ENCODE measurements at places on chromosomes 6 and 20.

DNA sequence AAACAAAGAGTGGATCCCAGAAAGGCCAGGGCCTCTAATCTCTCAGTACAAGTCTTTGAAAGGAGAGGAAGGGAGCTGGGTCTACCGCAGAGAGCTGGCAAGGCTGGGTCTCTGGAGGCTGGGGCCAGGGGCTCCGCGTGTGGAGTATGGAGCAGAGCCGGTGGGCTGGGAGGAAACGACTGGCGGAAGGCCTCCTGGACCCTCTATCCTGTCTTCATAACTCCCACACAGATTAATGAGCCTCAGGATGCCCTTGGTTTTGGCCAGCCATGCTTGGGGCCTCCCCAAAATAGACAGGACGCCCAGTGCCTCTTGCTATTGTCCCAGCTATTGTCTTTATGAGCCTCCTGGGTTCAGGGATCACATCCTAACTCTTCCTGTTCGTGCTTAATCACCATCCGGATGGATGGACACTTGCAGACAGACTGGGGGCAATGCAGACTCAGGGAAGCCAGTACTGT, 306.4 kb downstream of the DHX35 start:
- no peak for DNase-seq

GRCh38 chr6:143128681-143129015, 68.0 kb downstream of the AIG1 start:
- no peak for DNase-seq

DNA sequence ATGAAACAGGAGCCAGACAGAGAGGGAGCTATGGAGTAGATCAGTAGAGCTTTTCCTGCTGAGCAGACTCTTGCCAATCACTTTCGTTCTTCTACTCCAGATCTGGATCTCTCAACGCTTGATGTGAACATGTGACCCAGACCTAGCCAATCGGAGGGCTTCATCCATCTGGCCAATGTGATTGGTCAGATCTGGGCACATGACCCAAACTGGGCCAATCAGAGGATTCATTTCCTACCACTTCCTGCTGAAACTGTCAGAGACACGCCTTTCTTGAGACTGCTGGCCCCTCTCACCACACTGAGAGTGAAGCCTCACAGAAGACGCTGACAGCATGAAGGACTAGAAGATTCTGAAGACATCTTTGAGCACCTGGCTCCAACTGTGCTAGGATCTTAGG, 44.2 kb upstream of the ZMYND8 start:
- no peak for DNase-seq

DNA sequence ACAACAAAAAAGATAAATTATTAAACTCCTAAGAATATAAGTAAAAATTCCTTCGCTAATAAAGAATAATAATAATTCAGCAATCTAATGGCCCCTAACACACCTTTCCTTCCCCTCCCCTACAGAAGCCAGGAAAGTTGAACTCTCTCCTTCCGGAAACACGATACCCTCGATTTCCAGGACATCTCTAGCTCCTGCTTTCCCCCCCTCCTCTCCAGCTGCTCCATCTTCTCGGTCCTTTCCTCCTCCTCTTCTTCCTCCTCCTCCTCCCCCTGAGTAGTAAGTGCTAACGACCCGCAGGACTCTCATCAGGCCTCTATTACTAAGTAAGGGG, 603 bp downstream of the TASP1 start:
- DNase-seq, result peak; percentile 12

- DNase-seq, result no peak
These were observed 105.3 kb upstream of the TENT5A start for GRCh38 chr6:81857812-81858211.

DNA sequence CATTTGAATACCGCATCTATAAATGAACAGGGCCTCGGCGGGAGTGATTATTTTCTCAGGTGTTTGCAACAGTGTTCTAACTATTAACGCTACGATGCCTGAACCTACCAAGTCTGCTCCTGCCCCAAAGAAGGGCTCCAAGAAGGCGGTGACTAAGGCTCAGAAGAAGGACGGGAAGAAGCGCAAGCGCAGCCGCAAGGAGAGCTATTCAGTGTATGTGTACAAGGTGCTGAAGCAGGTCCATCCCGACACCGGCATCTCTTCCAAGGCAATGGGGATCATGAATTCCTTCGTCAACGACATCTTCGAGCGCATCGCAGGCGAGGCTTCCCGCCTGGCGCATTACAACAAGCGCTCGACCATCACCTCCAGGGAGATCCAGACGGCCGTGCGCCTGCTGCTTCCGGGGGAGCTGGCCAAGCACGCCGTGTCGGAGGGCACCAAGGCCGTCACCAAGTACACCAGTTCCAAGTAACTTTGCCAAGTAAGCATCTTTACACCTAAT, 70.9 kb downstream of the HFE start:
- no peak for DNase-seq

DNA sequence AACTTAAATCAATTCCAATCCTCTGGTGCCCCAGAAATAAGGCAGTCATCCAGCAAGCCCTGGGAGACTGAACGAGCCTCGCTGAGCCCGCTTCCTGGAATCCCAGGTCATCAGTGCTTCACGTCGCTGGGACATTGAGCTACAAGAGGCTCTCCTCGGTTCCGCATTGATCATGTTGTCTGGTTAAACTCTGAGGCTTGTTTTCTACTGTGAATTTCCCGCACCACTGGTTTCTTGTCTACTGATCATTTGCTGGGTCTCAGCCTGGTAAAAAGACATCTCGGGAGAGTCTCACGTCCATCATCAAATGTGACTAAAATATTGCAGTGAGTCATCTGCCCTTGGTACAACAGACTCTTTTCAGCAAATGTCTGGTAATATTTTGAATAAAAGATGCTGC, 569.2 kb downstream of the QKI start:
- no peak for DNase-seq

GRCh38 chr6:44022296-44022661, 105.0 kb downstream of the MRPL14 start:
- DNase-seq, result no peak
